ENCODE measurements at places on chromosomes 12 and 14. TPM values are rescaled to one million over a fixed set of nuclear protein-coding genes. Genes with fewer than 3 reads are reported as not detected.

GLS2 gene
- not detected for total RNA-seq

RERG gene
- total RNA-seq: not detected

SLC8A3 gene
- total RNA-seq: 0.33 TPM

RARG gene
- 8.5 TPM for total RNA-seq

SPX gene
- 0.10 TPM for total RNA-seq

RPL36AL gene
- total RNA-seq: 147 TPM

MUCL1 gene
- not detected for total RNA-seq

DENND5B gene
- 16.5 TPM for total RNA-seq

MYF5 gene
- not detected for total RNA-seq

AQP2 gene
- total RNA-seq: not detected

SIX4 gene
- total RNA-seq: 6.9 TPM

DAO gene
- total RNA-seq: not detected

CLEC4C gene
- not detected for total RNA-seq

STYK1 gene
- total RNA-seq: 12.3 TPM

PLCZ1 gene
- not detected for total RNA-seq

LALBA gene
- total RNA-seq: not detected

TAS2R9 gene
- total RNA-seq: 0.19 TPM

DNAI7 gene
- not detected for total RNA-seq

RNASE1 gene
- total RNA-seq: 34.0 TPM

SP1 gene
- 48.7 TPM for total RNA-seq

P2RX7 gene
- total RNA-seq: 3.6 TPM

LRTM2 gene
- total RNA-seq: 0.10 TPM

Measured in vein endothelial cell (primary cell).